ENCODE measurements at places on chromosomes 12 and 14.
A peak's percentile ranks its signal among the peaks of the same experiment; 100 is the strongest.

DNA sequence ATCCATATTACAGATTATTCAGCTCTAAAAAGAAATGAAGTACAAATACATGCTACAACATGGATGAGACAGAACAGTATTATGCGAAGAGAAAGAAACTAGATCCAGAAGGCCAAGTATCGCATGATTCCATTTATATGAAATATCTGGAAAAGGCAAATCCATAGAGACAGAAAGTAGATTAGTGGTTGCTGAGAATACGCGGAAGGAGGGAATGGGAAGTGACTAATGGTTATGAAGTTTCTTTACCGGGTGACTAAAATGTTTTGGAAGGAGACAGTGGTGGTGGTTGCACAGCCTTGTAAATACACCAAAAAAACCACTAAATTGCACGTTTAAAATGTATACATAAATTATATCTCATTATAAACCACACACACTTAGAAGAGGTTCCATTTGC is 12.5 kb downstream of the PRDM4 start:
- DNase-seq, result peak; percentile 24

DNA sequence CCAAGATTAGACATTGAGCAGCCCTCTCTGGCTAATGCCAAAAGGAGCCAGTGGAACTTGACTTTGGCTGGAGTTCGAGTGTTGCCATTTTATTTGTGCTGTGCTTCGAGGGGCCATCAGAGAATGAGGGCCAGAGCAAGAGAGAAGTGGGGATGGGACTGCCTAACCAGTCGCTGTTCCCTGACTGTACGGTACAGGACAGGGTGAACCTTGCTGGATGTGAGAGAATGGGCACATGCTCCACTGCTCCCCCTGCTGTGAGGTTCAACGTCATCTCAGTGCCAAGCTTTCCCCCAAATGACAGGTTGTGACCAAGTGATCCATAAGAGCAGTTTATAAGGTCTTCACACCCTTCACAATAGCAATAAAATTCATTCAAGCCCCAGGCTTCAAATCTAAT is 55.1 kb upstream of the BCL11B start:
- no peak for DNase-seq

- DNase-seq, result peak; percentile 26
These were observed 408.5 kb upstream of the RGS6 start for GRCh38 chr14:71523630-71524319.

- DNase-seq, result peak; percentile 29
These were observed 13.9 kb downstream of the COPZ1 start for GRCh38 chr12:54338698-54339296.

- no peak for DNase-seq
These were observed 193.3 kb downstream of the TMEM117 start for GRCh38 chr12:44029194-44029593.

All from fibroblast of the conjunctiva (primary cell).